ENCODE measurements at places on chromosomes 5 and 9. TPM values are rescaled to one million over a fixed set of nuclear protein-coding genes. Genes with fewer than 3 reads are reported as not detected.

DNA sequence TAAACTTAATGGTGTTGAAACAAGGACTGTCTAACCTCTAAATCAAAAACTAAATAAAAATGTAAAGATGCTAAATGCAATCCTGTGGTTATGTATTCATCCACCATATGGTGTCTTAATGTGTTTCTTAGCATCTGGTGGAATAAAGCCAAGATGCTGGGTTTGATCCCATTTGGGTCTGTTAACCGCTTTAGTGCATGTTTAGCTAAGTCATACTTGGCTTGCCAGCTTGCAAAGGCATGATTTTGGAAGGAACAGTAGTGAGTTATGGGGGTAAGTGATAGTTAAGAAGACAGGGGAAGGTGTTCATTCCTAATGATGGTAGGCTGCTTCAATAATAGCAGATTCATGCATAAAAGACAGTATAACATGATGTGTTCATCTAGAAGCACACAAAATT is 139.0 kb upstream of the SLC27A6 start:
- H3K27ac ChIP-seq, result no peak overlapping the region
- H3K27me3 ChIP-seq, result no peaks in the 10 kb centered on the region
- no peak for DNase-seq
- no peaks in the 10 kb centered on the region for H3K36me3 ChIP-seq

The PDLIM4 gene
- total RNA-seq, result 4.2 TPM

DNA sequence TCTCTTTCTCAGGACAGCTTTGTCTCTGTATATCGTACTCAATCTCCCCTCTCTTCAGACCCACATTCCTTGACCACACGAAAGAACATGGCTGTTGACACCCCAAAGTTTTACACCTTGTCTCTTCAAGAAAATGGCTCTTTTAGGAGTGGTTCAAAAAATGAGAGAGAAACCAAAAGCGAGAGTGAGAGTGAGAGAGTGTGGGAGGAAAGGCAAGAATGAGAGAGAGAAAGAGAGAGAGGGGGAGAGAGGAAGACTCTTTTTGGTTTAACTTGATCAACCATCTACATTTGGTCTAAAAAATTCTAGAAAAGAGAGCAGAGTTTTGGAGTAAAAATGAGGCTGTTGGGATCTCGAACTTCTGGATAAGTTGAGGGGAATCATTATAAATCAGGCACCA is 581.8 kb upstream of the WWC1 start:
- no peak overlapping the region for H3K27ac ChIP-seq
- DNase-seq, result no peak
- H3K4me3 ChIP-seq, result no peak overlapping the region
- no peaks in the 10 kb centered on the region for H3K4me1 ChIP-seq
- no peaks in the 10 kb centered on the region for H3K27me3 ChIP-seq

The CNTNAP3 gene
- total RNA-seq, result 14.2 TPM

GRCh38 chr5:134969166-134969565 is 1.5 kb downstream of the CATSPER3 start:
- peaks cover 9% of the 10 kb centered on the region for H3K4me1 ChIP-seq
- no peak for DNase-seq
- peaks cover 3% of the 10 kb centered on the region for H3K36me3 ChIP-seq
- H3K27ac ChIP-seq, result no peak overlapping the region
- no peaks in the 10 kb centered on the region for H3K27me3 ChIP-seq
- H3K4me3 ChIP-seq, result no peak overlapping the region

DNA sequence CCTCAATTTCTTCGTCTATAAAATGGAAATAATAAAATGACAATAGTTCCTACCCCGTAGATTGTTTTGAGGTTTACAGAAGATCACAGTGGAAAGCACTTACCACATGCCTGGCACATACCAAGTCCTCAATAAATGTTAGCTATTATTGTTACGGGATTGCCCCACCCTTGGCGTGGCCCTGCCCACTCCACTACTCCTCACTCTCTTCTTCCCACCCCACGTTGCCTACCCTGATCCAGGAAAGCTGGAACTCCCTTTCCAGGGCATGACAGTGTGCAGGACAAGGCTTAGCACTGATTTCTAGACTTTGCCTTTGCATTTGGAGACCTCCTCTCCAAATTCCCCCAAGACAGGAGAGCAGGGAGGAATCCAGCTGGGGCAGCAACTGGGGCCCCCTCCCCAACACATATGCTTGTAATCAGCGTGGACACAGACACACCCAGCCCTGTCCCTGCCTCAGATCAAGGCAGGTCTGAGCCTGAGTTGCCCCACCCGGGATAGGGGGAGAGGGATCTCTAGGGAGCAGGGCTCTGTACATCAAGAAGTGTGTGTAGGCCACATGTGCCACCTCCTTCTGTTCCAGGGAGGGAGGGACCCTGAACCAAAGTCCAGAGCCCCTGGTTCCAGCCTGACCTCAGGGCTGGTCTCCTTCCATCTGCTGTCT is 6.7 kb downstream of the SLC4A9 start:
- DNase-seq, result no peak
- H3K4me1 ChIP-seq, result peaks cover 9% of the 10 kb centered on the region
- no peaks in the 10 kb centered on the region for H3K27me3 ChIP-seq
- H3K36me3 ChIP-seq, result no peaks in the 10 kb centered on the region

DNA sequence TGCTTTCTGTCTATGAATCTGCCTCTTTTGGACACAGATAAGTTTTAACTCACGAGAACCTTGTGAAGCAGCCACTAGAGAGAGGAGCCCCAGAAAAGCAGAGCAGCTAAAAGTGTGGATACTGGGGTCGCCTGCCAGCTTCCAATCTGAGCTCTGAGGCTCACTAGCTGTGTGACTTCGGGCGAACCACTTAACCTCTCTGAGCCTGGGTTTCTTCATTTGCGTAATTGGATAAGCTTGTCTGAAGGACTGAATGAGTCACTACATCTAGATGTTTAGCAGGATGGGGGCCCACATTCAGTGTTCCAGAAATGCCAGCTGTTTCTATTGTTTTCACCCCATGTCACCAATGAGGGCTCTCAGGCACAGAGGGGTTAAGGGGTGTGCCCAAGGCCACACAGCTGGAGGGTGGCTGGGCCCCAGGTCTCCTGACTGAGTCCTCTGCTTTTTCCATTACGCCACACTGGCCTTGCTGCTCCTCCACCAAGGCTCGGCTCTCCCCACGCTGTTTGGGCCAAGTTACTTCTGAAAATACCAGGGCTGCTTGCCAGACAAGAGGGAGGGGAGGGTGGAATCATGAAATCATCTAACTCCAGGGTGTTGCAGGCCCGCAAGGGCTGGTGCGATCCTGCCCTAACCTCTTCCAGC is 36.2 kb downstream of the SH3PXD2B start:
- H3K27me3 ChIP-seq, result no peaks in the 10 kb centered on the region
- peak overlapping the region; percentile 92 for H3K27ac ChIP-seq
- H3K4me3 ChIP-seq, result no peak overlapping the region
- peak; percentile 94 for DNase-seq
- no peaks in the 10 kb centered on the region for H3K36me3 ChIP-seq

- H3K27me3 ChIP-seq, result no peaks in the 10 kb centered on the region
- peaks cover 7% of the 10 kb centered on the region for H3K4me1 ChIP-seq
- H3K36me3 ChIP-seq, result no peaks in the 10 kb centered on the region
- H3K4me3 ChIP-seq, result no peak overlapping the region
- DNase-seq, result no peak
- no peak overlapping the region for H3K27ac ChIP-seq
Observed at GRCh38 chr5:119344231-119344630, 11.6 kb upstream of the TNFAIP8 start.

DNA sequence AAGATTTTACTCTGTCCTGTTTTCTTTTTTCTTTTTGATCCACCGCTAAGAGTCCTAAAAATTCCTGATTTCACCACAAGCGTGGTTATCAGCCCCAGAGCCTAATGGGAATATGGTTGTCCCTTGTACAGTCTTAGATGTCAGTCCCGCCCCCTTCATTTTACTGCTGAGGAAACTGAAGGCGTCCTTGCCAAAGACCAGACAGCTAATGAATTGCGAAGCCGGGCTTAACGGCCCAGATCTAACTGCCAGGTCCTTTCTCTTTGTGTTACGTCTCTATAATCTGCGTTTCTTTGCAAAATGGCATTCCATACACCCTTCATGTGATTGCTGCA is 497 bp downstream of the NSA2 start:
- H3K27me3 ChIP-seq, result no peaks in the 10 kb centered on the region
- H3K36me3 ChIP-seq, result no peaks in the 10 kb centered on the region
- peak overlapping the region; percentile 98 for H3K4me3 ChIP-seq
- peaks cover 25% of the 10 kb centered on the region for H3K4me1 ChIP-seq

- no peaks in the 10 kb centered on the region for H3K4me1 ChIP-seq
- DNase-seq, result no peak
- no peaks in the 10 kb centered on the region for H3K27me3 ChIP-seq
- no peak overlapping the region for H3K4me3 ChIP-seq
- H3K27ac ChIP-seq, result no peak overlapping the region
Observed at GRCh38 chr9:89006996-89007967, 16.0 kb downstream of the S1PR3 start.

DNA sequence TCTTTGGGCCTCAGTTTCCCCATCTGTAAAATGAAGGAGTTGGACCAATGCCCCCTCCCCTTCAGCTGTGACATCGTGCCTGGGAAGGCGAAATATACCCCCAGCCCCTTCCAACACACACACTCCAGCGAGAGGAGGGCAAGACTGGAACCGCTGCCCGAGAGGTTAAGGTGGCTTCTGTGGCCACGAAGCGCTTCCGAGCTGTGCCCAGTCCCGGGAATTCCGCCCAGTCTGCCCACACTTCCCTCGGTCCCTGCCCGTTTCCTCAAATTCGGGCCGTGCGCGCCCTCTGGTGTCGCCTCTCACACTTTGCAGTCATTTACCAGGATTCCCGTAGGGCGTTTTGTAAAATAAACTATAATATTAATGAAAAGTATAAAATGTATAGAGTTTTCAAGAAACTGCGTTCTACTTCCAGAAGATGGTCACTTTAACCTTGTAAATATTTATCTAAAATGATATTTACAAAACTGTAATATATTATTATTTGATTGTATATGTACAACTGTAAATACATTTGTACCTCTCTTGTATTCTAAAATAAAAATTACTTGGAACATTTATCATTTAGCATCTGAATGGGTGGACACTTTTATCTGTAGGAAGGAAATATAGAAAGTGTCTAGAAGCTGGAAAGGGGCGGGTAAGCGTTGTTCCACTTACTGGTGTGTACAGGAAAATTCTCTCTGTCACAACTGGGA is 11.0 kb upstream of the EXOSC2 start:
- DNase-seq, result peak; percentile 87
- H3K27me3 ChIP-seq, result no peaks in the 10 kb centered on the region
- H3K36me3 ChIP-seq, result no peaks in the 10 kb centered on the region
- no peak overlapping the region for H3K27ac ChIP-seq
